ENCODE measurements at places on chromosomes 16 and 17.

GRCh38 chr16:66036184-66036583, 330.3 kb upstream of the CDH5 start:
- no peak for DNase-seq

DNA sequence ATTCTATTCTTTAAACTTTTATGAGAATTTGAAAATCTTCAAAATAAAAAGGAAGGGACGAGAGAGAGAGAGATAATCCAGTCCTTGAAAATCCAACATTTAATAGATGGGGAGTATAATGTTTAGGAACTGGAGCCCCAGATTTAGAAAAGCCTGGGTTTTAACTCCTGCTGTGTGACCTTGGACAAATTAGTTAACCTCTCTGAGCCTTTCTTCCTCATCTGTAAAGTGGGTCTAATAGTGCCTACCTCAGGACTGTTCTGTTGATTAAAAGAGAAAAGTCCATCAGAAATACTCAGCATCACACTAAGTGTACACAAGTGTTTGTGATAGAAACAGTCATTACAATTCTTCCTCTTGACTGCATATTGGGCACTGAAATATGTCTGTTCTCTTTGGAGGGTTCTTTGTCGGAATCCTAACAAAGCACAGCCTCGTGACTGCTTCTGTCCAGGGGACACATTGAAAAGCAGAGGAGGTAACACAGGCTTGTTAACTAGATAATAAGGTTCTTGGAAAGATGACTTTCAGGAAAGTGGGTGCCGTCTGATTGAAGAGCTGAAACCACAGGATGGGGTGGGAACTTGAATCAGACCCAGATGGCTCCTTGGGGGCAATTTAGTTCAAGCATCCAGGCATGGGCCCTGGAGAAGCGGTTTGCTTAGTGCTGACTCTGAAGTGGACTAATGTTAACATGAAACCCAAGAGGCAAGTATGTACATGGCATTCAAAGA, 128.2 kb downstream of the CLEC16A start:
- no peak for DNase-seq

DNA sequence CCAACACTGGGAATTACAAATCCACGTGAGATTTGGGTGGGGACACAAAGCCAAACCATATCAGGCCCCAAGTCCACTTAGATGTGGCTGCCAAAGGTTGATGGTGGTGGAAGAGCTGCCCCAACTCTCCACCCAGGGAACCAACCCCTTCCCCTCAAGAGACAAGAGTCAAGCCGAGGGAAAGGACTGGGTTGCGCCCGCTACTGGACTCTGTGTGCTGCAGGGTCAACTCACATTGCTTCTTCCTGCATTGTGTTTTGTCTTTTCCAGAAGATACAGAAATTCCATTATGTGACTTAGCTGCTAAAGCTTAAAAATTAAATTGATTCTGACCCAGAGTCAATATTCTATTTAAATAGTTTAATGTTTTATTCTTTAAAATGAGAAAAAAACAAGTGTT, 58.5 kb downstream of the ADAMTS18 start:
- DNase-seq, result no peak

- DNase-seq, result no peak
Measured at GRCh38 chr16:11010575-11011221, 66.3 kb downstream of the CLEC16A start.

DNA sequence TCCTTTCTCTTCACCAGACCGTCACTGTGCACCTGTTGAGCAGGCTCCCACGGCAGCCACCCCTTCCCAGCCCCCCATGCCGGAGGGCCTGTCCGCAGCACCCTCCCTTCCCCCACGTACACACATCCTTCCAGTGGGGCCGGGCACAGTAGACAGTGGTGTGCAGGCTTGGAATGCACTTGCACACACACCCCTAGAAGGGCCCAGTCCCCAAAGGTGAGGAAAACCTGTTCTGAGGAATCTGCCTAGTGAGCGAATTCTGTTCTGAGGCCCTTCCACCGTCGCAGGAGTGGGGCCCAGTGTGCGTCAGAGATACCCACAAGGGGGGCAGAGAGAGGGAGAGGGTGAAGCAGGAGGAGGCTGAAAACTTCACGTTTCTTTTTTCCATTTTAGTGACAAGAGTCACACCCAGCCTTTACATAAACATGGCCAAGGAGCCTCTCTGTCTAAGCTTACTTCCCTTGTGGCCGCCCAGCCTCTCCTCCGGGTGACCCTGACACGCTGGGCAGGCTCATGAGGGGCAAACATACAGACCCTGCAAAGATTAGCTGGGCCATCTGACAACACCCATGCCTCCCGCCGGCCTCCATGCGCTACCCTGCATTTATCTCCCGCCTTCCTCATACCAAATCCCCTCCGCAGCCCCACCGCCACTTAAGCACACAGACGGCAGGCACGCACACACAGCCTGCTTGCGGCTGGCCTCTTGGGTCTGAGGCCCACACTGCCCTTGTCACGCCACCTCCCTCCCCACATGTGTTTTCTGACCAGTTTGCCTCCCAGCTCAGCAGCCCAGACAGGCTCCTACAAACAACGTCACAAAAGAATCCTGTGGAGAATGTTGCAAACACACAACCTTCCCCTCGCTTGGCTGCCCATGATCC, 1.8 kb downstream of the ZBTB4 start:
- DNase-seq, result peak; percentile 46

DNA sequence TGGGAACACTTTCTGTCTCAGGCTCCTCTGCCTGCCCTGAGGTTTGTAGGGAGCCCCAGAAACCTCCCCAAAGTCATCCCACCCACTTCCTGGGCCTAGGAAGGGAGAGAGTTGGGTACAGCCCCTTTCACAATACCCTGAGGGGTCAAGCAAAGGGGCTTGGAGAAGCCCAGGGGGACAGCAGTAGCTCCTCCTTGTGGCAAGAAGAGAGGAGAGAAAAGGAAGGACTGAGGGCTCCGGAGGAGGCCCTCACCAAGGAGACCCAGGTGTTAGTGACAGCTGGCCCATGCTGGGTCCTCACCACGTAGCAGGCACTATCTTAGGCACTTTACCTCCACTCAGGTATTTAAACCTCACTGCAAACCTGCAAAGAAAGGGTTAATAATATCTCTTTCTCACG, 112.8 kb downstream of the IRX5 start:
- no peak for DNase-seq

DNA sequence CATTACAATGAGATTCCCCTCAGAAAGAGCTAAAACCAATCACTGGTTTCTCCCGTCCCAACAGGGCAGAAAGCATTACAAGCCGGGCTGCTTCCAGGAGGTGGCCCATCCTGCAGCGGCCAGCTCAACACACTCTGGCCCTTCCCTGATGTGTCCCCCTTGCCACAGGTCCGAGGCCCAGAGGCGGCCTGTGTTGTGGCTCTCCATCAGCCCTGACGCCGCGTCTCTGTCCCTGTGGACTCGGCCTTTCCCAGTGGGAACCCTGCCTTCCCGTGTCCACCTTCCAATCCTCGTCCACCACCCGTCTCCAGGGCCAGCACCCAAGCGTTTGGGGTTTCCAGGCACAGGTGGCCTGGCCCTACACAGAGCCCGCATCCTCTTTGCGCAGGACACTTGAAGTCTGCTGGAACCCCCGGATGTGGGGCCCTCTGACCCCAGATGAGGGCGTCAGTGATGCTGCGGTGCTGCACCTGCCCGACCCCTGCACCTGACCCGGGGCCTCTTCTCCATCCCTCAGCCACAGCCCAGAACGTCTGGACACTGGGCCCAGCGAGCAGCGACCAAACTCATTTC, 21.1 kb downstream of the RAB40B start:
- no peak for DNase-seq

DNA sequence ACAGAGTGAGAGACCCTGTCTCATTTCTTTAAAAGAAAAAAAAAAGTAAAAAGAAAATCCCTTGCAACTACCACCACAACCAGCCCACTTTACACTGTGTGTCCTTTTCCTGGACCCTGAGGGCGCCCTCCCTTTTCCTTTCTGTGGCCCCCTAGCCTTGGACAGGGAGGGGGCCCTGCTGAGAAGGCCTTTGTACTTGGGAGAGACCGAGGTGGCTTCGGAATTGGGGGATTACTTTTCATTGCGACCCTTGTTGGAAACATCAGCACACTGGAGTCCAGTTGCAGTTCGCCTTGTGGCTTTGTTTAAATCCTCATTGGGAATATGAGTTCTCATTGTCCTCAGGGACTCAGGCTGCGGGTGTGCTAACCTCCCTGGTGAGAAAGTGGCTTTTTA, 9.4 kb upstream of the DNASE1 start:
- DNase-seq, result no peak

- DNase-seq, result no peak
Measured at GRCh38 chr16:3755249-3755648, 37.9 kb upstream of the TRAP1 start.

GRCh38 chr17:75356260-75356937, 49.1 kb downstream of the GRB2 start:
- DNase-seq, result no peak

GRCh38 chr16:30429418-30429677, 482 bp downstream of the DCTPP1 start:
- no peak for DNase-seq

- no peak for DNase-seq
Measured at GRCh38 chr16:22369221-22369811, 5.1 kb downstream of the CDR2 start.

DNA sequence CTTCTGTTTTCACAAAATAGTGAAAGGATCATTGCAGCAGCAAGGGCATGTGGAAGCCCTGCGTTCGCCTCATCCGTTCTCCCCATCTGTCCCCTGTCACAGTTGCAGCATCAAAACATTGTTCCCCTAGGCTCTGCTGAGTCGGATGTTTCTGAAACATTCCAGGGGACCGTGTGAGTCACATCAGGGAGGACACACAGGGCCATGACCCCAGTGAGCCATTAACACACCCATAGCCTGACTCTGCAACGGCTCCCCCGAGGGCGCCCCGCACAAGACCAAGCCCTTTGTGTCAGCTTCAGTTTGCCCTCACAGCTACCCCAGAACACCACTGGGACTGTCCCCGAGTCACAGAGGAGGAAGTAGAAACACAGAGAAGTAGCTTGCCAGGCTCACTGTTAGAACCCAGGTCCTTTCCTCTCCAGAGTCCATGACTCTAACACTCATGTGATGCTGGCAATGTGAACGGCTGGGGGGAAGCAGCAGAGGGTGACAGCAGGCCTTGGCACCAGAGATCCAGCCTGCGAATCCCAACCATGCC, 63.3 kb upstream of the HSBP1 start:
- DNase-seq, result no peak

DNA sequence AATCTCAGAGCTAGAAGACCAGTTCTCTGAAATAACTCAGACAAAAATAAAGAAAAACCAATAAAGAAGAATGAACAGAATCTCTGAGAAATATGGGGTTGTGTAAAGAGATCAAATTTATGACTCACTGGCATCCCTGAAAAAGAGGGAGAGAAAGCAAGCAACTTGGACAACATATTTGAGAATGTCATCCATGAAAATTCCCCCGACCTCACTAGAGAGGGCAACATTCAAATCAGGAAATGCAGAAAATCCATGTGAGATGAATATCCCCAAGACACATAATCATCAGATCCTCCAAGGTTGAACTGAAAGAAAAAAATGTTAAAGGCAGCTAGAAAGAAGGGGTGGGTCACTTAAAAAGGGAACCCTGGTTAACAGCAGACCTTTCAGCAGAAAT, 32.1 kb downstream of the TANC2 start:
- no peak for DNase-seq

DNA sequence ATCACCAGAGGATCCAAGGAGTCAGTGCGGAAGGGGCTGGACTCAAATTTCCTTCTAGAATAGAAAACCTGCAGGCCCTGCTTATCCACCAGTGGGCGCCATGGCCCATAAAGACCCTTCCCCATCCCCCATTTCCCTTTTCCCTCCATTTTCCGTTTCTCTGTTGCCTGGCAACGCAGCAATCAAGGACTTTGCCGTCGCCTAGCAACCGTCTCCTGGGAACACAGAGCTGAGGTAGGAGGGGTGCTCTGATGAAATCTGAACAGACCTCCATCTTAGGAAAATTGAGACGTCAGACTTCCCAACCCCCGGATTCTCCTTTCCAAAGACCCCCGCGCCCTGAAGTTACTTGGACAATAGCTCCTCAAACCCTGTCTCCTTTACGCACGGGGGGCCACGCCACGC, 5.7 kb downstream of the DLG4 start:
- DNase-seq, result peak; percentile 49

DNA sequence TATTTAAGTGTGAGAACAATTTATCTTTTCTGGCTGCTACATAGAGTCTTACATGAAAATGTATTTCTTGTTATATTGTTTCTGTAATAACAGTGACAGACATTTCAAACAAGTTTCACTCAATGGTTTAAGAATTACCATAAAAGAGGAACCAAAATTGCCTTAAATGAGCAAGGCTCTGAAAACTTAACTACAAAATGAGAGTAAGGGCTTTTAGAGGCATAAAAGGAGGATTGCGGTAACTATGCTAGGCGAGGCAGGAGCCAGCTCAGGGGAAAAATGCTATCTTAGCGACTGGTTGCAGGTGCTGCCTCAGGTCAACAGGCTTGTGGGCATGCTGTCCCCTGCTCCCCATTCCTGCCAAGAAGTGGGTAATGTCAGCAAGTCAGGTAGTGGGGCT, 81.7 kb upstream of the MSI2 start:
- DNase-seq, result no peak

DNA sequence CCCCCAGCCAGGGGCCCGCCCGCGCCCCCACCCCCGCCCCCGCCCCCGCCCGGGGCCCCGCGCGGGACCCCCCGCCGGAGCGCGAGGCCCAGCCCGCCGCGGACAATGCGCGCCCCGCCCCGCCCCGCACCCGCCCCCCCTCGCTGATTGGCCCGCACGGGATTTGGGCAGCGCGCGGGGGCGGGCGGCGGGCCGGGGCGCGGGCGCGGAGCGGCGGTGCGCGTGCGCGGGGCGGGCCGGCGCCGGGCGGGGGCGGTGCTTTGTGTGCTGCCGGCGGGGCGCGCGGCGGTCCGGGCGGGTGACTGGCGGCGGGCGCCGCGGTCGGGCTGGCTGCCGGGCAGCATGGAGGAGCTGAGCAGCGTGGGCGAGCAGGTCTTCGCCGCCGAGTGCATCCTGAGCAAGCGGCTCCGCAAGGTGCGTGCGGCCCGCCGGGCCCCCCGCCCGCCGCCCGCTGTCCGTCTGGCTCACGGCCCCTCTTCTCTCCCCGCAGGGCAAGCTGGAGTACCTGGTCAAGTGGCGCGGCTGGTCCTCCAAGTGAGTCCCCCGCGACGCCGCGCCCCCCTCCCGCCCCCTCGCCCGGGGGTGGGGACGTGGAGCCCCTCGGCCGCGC, at the start of gene CBX2:
TSS of gene CBX2 (plus strand) at position 255 of the 610 bp plus-strand sequence. CDS start at position 343, 88 bp downstream.
- DNase-seq, result no peak

GRCh38 chr17:6079155-6079888, 9.1 kb downstream of the WSCD1 start:
- peak; percentile 34 for DNase-seq

- DNase-seq, result no peak
Measured at GRCh38 chr16:86555704-86556075, 655 bp upstream of the MTHFSD start.

- DNase-seq, result no peak
Measured at GRCh38 chr17:3573246-3574100, 15.9 kb upstream of the TRPV3 start.

DNA sequence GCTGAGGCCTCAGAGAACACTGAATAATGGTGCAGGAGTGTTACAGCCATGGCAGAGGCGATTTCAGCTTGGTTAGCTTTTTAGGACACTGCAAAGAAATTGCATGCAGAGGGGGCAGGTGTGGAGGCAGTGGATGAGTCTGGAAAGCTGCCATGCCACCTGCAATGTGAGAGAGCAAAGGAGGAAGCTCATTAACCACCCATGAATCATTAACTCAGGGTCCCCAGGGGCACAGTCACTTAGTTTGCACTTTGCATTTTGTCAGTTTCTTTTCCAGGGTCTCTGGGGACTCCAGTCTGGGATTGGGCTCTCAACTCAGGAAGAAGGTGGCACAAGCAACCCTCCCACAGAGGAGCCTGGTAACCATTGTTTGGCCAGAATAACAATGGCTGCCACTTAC, 132.9 kb downstream of the USP31 start:
- DNase-seq, result no peak

- DNase-seq, result no peak
Measured at GRCh38 chr16:54359081-54359480, 72.5 kb upstream of the IRX3 start.
